ENCODE measurements at places on chromosomes 6 and 20. TPM values are rescaled to one million over a fixed set of nuclear protein-coding genes. Genes with fewer than 3 reads are reported as not detected.

- H3K36me3 ChIP-seq: peaks cover 2% of the 10 kb centered on the region
- H3K4me3 ChIP-seq: no peak overlapping the region
- no peak overlapping the region for H3K27ac ChIP-seq
- H3K27me3 ChIP-seq: no peaks in the 10 kb centered on the region
- H3K4me1 ChIP-seq: no peaks in the 10 kb centered on the region
Measured at GRCh38 chr6:87633851-87634250, 43.9 kb downstream of the ORC3 start.

Gene ZNF831
- total RNA-seq: 1.9 TPM

Gene COL12A1
- total RNA-seq: 28.3 TPM

- no peak overlapping the region for H3K27ac ChIP-seq
- DNase-seq: no peak
- no peaks in the 10 kb centered on the region for H3K27me3 ChIP-seq
- H3K4me1 ChIP-seq: peaks cover 5% of the 10 kb centered on the region
- no peak overlapping the region for H3K4me3 ChIP-seq
- no peaks in the 10 kb centered on the region for H3K36me3 ChIP-seq
Measured at GRCh38 chr6:14191761-14192160, 74.2 kb downstream of the CD83 start.

- H3K27ac ChIP-seq: no peak overlapping the region
- no peaks in the 10 kb centered on the region for H3K4me1 ChIP-seq
- H3K4me3 ChIP-seq: no peak overlapping the region
- H3K27me3 ChIP-seq: no peaks in the 10 kb centered on the region
Measured at GRCh38 chr20:235891-236290, 8.8 kb downstream of the DEFB129 start.

DNA sequence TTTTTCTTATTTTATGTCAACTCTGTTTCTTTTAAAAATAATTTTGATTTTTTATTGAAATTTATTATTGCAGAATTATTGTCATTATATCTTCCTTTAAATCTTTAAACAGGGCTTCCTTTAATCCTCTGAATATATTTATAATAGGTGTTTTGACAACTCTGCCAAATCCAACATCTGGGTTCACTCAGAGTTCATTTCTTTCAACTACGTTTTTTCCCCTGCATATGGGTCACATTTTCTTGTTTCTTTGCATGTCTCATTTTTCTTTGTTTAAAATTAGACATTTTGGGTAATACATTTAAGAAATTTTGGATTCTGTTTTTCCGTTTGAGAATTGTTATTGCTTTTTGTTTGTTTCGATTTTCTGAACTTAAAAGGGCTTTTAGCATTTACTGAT is 655.1 kb upstream of the CITED2 start:
- no peaks in the 10 kb centered on the region for H3K27me3 ChIP-seq
- H3K36me3 ChIP-seq: no peaks in the 10 kb centered on the region
- no peaks in the 10 kb centered on the region for H3K4me1 ChIP-seq
- no peak for DNase-seq
- H3K4me3 ChIP-seq: no peak overlapping the region

DNA sequence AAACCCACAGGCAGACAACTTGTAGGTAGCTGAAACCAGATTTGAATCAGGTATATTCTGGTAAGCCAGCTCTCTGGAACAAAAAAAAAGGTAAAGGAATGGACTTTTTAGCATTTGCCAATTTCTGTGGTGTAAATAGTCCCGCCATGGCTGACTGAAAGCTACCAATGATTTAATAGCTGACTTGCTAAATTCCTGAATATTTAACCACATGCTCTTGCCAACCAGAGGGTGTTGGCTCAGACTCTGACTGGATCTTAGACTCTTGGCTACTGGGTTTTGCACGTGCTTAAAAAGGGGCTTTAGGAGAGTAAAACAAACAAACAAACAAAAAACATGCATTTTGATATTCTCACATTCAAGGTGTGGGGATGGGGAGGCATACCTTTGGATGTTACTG is 600.0 kb upstream of the CDH4 start:
- no peak overlapping the region for H3K27ac ChIP-seq
- H3K27me3 ChIP-seq: no peaks in the 10 kb centered on the region
- no peaks in the 10 kb centered on the region for H3K4me1 ChIP-seq
- no peak for DNase-seq
- no peak overlapping the region for H3K4me3 ChIP-seq

Gene DEFB124
- total RNA-seq: 2.5 TPM

Gene GSTA2
- total RNA-seq: 0.28 TPM

- DNase-seq: no peak
- no peaks in the 10 kb centered on the region for H3K4me1 ChIP-seq
- no peak overlapping the region for H3K4me3 ChIP-seq
- H3K27ac ChIP-seq: no peak overlapping the region
- H3K27me3 ChIP-seq: no peaks in the 10 kb centered on the region
- H3K36me3 ChIP-seq: no peaks in the 10 kb centered on the region
Measured at GRCh38 chr20:50005471-50005981, 22.7 kb downstream of the SNAI1 start.

DNA sequence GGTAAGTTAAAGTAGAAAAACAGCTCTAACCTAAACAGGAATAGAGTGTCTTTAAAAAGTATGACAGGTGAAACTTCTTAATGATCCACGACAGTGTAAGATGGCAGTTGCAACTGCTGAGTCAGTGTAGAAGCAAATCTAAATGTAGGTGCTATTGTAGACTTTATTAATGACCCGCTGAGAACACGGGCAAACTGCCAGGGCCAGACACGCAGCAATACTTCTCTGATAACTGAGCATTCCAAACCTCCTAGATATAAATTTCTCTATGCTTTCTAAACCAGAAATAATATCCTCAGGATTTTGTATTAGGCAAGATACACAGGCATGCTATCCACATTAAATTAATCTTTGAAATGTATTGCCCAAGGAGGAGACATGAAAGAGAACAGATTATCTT is 1076.4 kb downstream of the HACE1 start:
- no peaks in the 10 kb centered on the region for H3K27me3 ChIP-seq
- no peak overlapping the region for H3K27ac ChIP-seq
- no peaks in the 10 kb centered on the region for H3K4me1 ChIP-seq

DNA sequence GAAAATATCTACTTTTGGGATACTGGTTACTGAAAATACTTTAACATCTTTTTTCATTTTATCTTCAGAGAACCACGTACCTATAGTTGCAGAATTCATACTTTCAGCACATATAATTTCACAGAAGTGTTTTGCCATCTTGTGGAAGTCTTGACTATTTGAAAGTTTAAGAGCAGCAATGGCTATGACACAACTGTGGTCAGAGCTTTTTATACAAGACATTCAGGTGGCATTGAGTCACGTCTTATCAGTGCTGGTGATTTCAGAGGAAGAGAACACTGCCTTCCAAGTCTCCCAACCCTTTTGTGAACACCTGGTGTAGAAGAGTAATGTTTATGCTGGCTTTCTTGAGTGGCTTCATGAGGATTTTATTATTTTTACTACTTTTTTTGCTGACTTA is 171.6 kb downstream of the ARID1B start:
- H3K4me3 ChIP-seq: no peak overlapping the region
- peaks cover 11% of the 10 kb centered on the region for H3K4me1 ChIP-seq
- no peak overlapping the region for H3K27ac ChIP-seq

All from kidney (tissue), 22 donors.